ENCODE measurements at places on chromosomes 2 and 18. TPM values are rescaled to one million over a fixed set of nuclear protein-coding genes. Genes with fewer than 3 reads are reported as not detected.

PPP3R1 gene
- 78.6 TPM for total RNA-seq

FEV gene
- not detected for total RNA-seq

IAH1 gene
- total RNA-seq, result 82.0 TPM

POMC gene
- 5.8 TPM for total RNA-seq

NTSR2 gene
- not detected for total RNA-seq

PLA2R1 gene
- total RNA-seq, result not detected

THSD7B gene
- not detected for total RNA-seq

DCC gene
- total RNA-seq, result not detected

DNA sequence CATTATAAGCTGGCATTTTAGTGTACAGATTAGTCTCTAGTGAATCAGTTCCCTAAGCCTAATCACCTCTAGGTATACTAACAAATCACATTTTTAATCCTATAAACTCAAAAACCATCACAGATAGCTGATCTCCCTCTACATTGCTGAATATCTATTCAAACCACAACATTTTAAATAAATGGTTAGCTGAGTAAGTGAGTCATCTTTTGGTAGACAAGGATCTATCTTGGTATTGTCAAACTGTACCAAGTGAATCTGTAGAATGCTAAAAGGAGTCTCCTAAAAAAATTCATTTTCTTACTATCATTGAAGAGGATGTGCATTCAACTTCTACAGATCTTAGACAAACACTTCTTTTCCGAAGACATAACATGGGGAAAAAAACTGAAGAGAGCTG lies 40.7 kb downstream of the INO80D start:
- H3K36me3 ChIP-seq, result peaks cover 54% of the 10 kb centered on the region
- no peaks in the 10 kb centered on the region for H3K27me3 ChIP-seq

DNA sequence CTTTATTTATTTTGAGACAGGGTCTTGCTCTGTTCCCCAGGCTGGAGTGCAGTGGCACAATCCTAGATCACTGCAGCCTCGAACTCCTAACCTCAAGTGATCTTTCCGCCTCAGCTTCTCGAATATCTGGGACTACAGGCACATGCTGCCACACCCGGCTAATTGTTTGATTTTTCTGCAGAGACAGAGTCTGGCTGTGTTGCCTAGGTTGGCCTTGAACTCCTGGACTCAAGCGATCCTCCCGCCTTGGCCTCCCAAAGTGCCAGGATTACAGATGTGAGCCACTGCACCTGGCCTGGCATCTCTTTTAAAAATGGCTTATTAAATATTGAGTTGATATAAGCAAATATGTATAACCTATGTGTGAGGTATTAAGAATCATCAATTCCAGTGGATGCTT lies 209.5 kb downstream of the FAM210A start:
- no peak for DNase-seq
- H3K4me1 ChIP-seq, result peaks cover 13% of the 10 kb centered on the region
- no peak overlapping the region for H3K27ac ChIP-seq
- no peak overlapping the region for H3K4me3 ChIP-seq
- H3K36me3 ChIP-seq, result peaks cover 33% of the 10 kb centered on the region

DNA sequence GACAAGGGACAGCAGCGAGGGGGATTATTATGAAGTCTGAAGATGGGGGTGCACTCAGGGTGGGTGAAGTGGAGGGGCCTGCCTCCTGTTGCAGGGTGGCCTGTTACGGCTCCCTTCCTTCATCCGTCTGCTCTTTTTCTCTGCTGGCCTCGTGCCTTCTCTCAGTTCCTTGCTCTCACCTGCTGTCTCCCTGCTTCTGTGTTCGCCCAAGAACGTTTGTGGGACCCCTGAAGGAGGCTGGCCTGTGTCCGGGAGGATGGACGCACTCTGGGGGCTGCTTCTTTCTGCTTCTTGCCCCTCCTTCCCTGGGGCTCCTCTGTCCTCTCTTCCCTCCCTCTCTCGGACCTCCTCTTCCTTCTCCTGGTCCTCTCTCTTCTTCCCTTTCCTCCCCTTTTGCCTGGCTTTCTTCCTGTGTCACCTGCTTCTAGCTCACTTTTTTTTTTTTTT lies 13.8 kb downstream of the MROH2A start:
- no peaks in the 10 kb centered on the region for H3K4me1 ChIP-seq
- no peaks in the 10 kb centered on the region for H3K36me3 ChIP-seq
- H3K27ac ChIP-seq, result no peak overlapping the region
- H3K4me3 ChIP-seq, result no peak overlapping the region
- DNase-seq, result no peak

DNA sequence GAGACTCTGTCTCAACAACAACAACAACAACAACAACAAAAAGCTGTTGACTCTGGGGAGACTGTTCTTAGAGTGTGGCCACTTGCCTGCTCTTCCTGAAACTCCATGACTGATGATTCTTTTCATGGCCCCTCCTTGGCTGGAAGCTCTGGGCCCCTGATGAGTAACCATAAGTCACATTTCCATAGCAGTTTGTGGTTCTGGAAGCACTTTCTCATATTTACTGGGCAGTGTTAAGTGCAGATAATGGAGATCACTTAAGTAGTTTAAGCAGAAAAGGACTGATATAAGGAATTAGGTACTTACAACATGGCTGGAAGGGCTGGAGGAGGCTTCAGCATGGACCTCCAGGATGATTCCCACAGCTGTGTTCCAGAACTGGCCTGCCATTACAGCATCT lies 147.3 kb upstream of the DLX2 start:
- H3K36me3 ChIP-seq, result no peaks in the 10 kb centered on the region
- no peak overlapping the region for H3K4me3 ChIP-seq
- peaks cover 4% of the 10 kb centered on the region for H3K27me3 ChIP-seq
- H3K27ac ChIP-seq, result no peak overlapping the region
- H3K4me1 ChIP-seq, result peaks cover 20% of the 10 kb centered on the region
- DNase-seq, result no peak

DNA sequence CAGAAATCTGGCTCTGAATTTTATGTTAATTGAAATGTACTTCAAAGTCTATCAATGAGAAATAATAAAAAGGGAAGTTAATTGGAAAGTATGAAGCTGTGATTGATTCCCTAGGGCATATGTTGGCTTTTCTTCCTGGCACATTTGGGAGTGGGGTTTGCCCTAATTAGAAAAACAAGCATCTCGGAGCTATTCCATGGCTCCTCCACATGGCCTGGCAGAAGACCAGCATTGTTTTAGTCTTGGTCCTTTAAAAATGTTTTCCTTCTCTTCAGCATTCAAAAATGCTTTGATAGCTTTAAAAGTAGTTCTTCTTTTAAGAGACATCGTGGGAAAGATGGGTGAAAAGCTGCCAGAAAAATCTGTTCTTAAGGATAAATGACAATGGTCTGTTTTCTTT lies 445.5 kb upstream of the PKDCC start:
- no peaks in the 10 kb centered on the region for H3K4me1 ChIP-seq
- H3K27me3 ChIP-seq, result no peaks in the 10 kb centered on the region
- H3K27ac ChIP-seq, result no peak overlapping the region
- no peak overlapping the region for H3K4me3 ChIP-seq
- no peak for DNase-seq

DNA sequence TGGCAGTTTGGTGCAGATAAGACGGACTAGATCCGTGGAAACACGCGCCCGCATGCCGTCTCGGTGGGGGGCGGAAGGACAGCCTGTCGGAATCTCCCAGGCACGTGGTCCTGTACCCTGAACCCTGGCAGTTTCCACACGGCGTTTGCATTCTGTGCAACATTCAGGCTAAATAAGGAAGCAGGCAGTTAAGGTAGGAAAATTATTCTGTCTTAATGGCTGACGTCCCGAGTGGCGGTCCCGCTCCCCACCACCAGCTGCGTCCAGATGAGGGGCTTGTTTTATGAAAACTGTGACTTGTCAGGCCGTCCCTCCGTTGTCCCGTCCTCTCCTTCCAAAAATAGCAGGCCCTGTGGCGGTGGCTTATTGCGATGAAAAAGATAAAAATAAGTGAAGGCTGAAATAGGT lies 120.2 kb downstream of the NFATC1 start:
- H3K4me1 ChIP-seq, result peaks cover 41% of the 10 kb centered on the region
- peaks cover 40% of the 10 kb centered on the region for H3K36me3 ChIP-seq
- H3K4me3 ChIP-seq, result peak overlapping the region; percentile 77
- H3K27ac ChIP-seq, result peak overlapping the region; percentile 95
- H3K27me3 ChIP-seq, result no peaks in the 10 kb centered on the region
- DNase-seq, result no peak

GRCh38 chr2:85975581-85975980 lies 86.8 kb upstream of the ST3GAL5 start:
- H3K27me3 ChIP-seq, result peaks cover 49% of the 10 kb centered on the region
- H3K4me1 ChIP-seq, result no peaks in the 10 kb centered on the region

DNA sequence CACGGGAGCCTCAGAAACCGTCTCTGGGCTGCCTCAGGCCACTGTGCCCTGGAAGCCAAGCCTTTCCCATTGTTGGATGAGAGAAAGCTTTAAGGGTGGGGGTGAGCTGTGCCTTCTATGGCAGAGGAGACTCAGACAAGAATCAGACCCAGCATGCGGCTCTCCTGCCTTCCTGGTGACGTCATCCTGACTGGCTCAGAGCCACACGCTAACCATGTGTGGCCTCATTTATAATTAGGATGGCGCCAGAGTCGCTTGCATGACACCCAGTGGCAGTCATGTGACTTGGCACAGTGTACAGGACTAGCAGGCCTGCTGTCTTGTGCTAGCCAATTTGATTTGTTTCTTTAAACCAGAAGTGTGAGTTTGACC lies 99.1 kb downstream of the SH3BP4 start:
- H3K4me3 ChIP-seq, result no peak overlapping the region
- H3K27me3 ChIP-seq, result no peaks in the 10 kb centered on the region
- peaks cover 1% of the 10 kb centered on the region for H3K4me1 ChIP-seq
- no peak for DNase-seq
- H3K27ac ChIP-seq, result no peak overlapping the region
